HT1080 (cell line): ENCODE measurements at places on chromosomes 2 and 18.

DNA sequence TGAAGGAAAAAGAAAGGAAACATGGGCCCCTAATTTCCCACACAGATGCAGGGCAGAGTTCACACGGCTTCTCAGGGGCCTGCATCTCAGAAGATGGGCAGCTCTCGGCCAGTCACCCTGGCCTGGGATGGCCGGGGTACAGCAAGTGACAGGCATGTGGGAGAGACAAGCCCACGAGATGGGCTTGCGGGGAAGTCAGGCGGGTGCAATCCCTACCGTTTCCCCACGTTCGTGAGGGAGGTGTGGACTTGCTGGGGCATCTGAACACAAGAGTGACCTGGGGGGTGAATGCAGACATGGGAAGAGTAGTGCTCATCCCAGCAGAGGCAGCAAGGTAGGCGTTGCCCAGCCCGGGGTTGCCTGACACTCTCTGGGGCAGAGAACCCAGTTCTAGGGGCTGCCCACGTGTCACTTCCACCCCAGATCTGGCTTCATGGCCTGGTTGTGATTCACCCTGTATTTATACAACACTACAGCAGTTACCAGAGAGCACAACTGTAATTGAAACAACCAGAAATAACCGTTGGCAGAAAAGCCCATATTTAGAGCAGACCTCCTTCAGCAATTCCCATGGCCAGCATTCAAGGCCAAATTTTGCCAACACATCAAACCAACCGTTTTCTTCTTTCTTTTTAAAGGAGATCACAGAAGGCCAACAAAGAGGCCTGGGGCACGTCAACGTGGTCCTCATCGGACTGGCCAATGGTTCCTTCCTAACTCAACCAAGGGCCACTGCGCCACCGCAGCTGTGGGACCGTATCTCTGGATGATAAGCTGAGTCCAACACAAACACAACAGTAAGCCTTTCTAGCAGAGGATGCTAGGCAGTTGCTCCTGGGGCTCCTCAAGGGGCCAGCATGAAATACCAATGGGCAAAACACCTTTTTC is 58.4 kb downstream of the PARD6G start:
- no peak for DNase-seq

DNA sequence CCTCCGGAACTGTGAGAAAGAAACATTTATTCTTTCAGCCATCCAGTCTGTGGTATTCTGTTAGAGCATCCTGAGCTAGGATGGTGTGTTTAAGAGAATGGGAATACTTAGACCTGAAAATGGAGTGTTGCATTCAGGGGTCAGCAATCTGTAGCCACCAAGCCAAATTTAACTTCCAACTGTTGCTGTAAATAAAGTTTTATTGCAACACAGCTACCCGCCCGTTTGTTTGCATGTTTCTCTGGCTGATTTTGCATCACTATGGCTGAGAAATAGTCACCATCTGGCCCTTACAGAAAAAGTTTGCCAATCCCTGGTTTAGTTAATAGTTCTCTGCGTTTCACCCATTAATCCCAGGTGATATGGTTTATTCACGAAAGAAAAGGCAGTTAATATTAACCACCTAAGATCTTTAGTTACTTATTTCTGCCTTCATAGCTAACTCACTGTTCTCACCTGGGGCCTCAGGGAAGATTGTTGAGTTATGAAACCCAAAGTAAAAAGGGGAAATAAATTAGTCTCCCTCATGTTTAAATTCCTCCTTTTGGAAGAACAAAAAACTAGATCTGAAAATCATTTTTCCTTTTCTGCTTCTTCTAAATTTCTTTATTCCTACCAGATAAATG is 9.5 kb upstream of the CYS1 start:
- no peak for DNase-seq

DNA sequence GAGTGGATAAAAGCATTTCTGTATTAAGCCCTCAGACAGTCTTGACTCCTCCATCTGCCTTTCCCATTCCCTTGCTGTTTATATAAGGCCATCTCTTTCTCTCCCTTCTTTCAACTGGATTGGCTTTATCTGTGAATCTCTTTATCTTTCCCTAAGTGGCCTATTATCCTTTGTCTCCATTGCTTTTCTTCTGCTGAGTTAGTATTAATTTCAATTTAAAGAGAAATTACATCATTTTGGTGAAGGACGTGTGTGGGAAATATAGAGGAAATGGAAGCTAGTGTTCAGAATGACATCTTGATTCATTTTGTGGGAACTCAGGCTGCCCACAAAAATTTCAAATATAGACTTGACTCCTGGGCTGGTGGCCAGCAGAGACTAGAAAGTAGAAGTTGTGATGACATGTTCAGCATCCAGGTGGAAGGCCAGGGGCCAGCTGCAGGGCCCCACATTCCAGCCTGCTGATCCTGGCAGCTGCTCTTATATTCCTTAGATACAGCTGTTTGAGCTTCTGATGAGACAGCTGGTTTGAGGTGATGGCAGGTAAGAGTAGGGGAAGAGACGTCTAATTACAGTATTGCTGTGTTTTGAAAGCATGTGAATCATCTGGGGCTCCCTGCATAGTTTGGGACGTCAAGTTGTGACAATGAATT is 52.3 kb downstream of the DIS3L2 start:
- DNase-seq, result peak; percentile 95

- DNase-seq, result no peak
These were observed 45.7 kb downstream of the RDH14 start for GRCh38 chr2:18514526-18515461.

DNA sequence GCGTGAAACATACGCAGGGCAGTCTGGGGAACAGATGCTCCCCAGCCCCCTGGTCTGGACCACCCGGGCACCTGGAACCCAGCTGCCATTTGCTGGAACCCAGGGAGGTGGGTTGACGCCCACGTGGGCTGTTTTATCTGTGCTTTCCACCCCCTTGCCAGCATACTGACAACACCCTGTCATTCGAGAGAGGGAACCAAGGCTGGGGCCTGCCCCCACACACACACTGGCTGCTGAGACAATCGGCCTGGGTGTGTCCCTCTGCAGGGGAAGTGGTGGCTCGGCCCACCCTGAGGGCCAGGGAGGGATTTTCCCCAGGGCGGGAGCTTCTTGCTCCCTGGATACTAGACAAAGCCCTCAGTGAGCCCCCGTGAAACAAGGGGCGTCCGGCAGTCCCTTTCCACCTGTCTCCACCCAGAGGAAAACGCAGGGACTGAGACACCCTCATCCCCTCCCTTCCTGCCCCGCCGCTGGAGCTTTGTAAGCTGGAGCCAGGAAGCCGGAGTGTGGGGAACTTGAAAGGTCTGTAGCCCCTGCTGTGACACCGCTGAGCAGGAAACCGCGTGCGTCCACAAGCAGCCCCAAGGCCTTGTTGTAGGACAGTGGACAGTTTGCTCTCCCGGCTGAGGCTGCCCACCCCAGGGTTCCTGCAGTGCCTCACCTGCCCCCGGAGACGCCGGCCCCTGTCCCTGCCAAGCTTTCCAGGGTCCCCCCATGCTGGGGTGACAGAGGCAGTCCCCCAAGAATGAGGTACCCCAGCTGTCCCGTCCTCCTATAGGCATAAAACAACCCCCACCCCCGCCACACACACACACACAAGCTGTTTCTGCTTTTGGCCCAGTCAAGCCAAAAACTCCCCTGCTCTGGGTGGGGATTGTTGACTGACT is 14.1 kb upstream of the KLF11 start:
- DNase-seq, result peak; percentile 27

DNA sequence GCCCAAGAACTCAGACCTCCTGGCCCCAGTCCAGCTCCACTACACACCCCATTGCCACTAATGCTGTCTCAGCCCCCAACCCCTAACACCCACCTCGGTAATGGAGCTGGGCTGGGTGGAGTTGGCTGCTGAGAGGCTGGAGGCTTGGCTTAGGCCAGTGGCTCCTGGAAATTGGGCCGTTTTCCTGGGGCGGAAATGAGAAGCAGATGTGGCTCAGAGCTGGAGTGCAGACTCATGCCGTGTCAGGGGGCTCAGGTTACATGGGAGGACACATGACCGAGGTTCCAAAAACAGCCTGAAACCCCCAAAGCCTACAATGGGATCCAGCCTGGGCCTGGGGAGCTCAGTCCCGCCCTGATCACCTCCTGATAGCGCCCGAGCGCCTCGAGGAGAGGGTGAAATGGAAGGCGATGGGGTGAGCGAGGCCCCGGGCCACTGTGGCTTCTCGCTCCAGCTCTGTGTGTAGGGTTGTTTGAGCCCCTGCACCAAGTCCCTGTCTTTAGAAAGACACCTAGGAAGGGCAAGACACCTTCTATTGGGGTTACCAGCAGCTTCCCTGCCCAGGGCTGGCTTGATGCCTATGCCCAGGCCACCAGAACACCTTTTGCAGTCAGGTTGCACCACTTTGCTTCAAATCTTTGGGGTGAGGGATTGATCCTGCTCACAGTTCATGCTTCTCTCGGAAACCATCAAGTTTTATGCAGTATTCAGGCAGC is 175.7 kb upstream of the HAAO start:
- peak; percentile 13 for DNase-seq

GRCh38 chr2:108605947-108606346 is 71.7 kb downstream of the LIMS1 start:
- no peak for DNase-seq

GRCh38 chr2:224688997-224689396 is 27.2 kb downstream of the CCDC195 start:
- DNase-seq, result no peak

GRCh38 chr18:62407660-62408059 is 82.5 kb downstream of the TNFRSF11A start:
- DNase-seq, result no peak

GRCh38 chr2:191728750-191729624 is 51.1 kb downstream of the NABP1 start:
- DNase-seq, result peak; percentile 10

DNA sequence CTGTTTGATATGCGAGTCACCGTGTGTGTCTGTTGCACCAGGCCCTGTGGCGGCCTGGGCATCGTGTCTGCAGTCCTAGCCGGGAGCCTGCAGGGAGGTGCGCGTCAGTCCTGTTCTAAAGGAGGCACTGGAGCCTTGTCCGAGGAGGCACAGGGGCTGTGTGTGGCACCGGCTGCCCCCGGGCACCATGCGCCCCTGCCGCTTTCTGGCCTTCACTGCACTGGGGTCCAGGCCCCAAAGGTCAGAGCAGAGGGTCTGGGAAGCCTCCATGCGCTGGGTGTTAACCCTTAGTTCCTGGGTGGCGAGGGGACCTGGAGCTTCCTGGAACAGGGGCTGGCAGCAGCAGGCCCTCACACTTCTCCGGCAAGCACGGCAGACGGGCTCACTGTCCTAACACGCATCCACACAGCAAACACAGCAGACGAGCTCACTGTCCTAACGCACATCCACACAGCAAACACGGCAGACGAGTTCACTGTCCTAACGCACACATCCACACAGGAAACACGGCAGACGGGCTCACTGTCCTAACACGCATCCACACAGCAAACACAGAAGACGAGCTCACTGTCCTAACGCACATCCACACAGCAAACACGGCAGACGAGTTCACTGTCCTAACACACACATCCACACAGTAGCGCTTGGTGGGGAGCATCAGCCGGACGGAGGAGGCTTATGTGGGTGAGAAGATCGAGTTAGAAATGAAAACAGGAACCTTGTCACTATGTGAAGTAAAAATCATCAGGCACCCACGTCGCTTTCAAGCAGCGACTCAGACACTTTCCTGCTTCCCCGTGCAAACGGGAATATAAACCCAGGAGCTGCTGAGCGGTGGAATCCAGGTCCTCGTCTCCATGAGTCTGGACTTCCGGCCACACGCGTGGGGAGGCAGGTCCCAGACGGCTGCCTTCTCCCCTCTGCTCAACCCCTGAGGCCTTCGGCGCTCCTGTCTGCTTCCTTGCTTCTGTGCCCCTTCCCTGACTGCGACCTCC is 65.3 kb downstream of the TPO start:
- no peak for DNase-seq

DNA sequence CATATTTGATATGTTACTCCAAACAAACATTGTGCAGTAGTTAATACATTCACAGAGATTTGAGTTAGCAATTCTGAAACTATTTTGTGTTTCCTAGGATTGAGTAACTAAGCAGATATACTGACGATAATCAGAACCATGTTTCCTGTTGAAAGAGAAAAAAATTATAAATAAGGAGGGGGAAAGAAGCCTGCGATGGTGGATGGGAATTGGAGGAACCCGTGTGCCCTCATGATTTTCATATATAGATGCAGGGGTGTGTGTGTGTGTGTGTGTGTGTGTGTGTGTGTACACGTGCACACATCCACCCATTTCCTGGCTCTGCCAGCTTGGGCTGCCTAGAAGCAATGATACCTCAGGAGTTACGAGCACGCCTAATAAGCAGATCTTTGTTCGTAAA is 56.9 kb downstream of the LPIN2 start:
- no peak for DNase-seq

DNA sequence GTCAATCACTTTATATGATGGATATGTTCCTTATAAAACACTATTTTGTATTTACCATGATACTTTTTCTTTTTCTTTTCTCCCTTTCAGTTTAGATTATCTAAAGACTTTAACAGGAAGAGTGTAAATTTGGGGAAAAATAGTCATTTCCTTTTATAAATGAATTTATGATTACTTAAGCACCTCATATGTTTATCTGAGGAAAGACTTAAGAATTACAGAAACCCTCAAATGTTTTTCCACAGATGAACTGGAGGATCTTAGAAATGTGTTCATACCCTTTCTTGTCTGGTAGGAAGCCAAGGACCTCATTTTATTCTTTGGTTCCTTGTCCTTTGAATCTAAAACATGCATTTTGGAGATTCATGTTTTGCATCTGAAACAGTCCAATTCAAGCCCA is 36.7 kb downstream of the MAPRE2 start:
- no peak for DNase-seq

- DNase-seq, result no peak
These were observed 39.2 kb upstream of the GNAL start for GRCh38 chr18:11649839-11650238.

DNA sequence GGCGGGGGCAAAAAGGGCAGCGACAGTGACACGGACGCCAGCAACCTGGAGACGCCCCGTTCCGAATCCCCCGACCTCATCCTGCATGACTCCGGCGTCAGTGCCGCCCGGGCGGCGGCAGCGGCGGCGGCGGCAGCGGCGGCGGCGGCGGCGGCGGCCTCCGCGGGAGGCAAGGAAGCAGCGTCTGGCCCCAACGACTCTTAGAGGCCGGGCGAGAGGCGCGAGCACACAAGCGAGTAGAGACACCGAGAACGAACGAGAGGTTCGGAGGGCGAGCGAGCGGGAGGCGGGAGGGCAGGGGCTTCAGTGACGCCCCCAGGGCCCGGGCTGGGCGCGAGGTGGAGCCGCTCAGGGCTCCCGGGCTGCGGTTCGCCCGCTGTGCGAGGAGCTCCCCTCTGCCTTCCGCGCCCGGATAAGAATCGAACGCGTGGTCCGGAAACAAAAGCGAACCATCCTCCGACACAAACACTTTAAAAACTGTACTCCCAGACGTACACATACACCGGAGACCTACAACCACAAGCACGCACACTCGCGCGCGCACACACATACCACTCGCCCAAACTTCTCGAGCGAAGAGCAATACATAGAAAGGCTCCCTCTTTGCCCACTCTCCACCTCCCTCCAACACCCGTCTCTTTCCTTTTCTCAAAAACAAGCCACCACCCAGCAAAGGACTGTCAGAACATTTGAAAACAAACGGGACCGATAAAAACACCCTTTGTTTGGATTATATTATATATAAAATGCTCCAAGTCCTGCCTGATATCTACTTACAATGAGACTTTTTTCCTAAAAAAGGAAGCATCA is 2.8 kb downstream of the SP9 start:
- DNase-seq, result no peak

GRCh38 chr18:32078845-32079244 is 12.8 kb upstream of the RNF138 start:
- no peak for DNase-seq
